ENCODE measurements at places on chromosomes 16 and 17. TPM values are rescaled to one million over a fixed set of nuclear protein-coding genes. Genes with fewer than 3 reads are reported as not detected.

The KRTAP4-1 gene
- not detected for total RNA-seq

The CCL23 gene
- not detected for total RNA-seq

DNA sequence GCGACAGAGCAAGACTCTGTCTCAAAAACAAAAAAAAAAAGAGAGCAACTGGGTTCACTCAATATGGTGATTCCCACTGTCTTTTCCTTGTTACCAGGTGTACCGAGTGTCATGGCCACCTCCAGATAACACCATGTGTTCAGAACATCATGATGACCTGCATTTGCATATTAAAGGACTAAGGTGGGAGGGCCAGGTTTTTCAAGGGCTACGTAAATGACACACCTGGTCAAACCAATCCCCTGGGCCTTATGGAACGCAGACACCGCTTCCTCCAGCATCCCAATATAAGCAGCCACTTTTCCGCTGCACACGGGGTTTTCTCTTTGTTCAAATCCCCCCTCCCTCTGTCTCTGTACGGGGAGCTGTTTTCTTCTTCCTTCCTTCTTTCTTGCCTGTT lies 29.3 kb downstream of the WSCD1 start:
- DNase-seq = no peak

DNA sequence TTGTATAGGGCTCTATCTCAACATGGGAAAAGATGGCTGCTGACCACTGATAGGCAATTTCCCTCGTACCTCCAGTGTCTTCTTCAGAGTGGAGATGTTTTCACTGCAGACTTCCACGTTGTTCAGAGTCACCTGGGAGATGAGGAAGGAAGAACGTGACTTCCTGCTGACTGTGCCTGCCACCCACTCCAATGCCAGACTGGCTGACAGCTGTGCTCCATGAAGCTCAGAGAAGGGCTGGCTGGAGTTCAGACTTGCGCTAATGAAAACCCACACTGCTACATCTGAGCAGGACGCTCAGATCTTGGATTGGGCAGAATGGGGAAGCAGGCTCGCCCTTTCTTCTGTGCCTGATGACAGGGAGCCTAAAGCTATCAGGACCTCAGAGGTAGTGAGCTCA lies 33.1 kb downstream of the COG4 start:
- DNase-seq = no peak

Data from H4 (cell line).